Activated CD4-positive, alpha-beta T cell treated with anti-CD3 and anti-CD28 coated beads for 1 hour (primary cell): ENCODE measurements at places on chromosomes 11 and 22.
A peak's percentile ranks its signal among the peaks of the same experiment; 100 is the strongest.

DNA sequence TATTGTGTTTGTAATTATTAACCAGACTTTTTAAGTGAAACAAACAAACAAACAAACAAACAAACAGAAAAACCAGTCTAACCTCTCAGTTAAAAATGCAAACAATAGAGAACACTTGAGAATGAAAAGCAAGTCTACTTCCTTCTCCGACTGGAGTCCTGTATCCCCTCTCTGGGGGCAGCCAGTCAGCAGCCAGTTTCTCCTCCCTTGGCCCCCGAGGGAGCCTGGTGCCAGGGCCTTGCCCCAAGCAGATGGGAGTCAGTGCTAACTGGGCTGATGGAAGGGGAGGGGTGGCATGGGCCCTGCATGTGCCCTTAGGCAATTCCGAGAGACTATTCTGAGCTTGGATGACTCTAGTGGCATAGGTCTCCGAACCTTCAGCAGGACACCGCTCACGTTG is 137.2 kb downstream of the GRIK4 start:
- DNase-seq: no peak

DNA sequence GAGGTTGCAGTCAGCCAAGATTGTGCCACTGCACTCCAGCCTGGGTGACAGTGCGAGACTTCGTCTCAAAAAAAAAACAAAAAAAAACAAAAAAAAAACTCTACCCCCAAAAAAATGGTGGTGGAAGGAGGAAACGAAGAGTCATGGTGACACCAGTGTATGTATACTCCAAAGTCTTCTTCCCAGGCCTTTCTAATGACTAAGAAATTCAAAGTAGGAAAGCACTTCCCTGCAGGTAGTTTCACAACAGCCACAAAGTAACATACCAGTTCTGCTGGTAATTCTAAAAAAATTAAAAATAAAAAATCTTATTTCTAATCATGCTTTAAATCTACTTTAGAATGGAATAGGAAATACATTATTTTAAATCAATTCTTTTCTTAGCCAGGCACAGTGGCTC is 72.6 kb downstream of the DENND5A start:
- no peak for DNase-seq

DNA sequence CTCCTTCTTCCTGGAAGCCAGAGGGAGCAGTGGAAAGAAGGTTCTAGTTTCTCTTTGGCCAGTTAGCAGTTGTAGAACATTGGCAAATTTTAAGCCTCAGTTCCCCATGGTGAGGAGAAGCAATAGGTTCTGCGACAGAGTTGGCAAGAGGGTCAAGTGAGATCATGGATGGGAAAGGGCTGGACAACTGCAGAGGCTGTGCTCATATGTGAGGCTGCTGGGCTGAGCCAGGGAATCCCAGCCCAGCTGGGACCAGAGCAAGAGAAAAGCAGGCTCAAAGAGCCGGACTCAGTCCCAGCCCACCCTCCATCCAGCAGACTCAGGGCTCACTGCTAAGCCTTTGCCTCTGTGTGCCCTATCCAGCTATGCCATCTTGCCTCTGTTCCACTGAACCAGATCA is 66.8 kb upstream of the MYOD1 start:
- DNase-seq: no peak

DNA sequence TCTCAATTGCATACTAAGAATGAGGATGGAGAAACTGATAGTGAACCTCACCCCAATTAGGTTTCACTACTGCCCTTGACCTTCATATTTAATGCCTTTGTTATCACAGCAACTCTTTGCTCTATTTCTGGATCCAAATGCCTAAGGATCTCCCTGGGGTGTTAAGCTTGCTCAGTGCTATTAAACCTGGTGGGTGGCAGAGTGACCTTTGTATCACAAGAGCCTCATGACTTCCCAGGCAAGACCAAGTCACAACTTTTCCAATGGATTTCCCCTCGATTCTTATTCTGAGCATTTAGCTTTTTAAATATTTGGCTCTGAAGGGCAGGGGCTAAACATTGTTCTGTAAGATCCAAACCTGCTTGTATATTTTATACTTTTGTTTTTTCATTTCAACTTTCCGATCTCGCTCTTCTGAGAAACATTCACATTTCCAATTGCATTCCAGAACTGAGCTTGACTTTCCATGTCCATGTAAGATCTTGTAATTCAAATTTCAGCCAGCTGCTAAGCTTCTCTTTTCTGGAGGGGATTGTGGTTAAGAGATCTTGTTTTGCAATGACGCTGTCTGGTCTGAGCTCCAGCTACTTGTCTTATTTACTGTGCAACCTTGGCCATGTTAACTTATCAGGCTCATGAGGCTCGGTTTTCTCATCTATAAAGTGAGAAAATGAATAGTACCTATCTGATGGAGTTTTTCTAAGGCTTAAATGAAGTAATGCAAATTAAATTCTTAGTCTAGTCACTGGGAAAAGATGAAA is 6.4 kb upstream of the EHF start:
- no peak for DNase-seq

GRCh38 chr22:37557321-37558001 is 2.8 kb upstream of the CDC42EP1 start:
- DNase-seq: no peak

- no peak for DNase-seq
Measured at GRCh38 chr11:47355283-47356128, 3.0 kb upstream of the MYBPC3 start.

- DNase-seq: no peak
Measured at GRCh38 chr22:33524511-33525260, 395.6 kb downstream of the LARGE1 start.

GRCh38 chr11:30956751-30957150 is 370.6 kb upstream of the MPPED2 start:
- no peak for DNase-seq

DNA sequence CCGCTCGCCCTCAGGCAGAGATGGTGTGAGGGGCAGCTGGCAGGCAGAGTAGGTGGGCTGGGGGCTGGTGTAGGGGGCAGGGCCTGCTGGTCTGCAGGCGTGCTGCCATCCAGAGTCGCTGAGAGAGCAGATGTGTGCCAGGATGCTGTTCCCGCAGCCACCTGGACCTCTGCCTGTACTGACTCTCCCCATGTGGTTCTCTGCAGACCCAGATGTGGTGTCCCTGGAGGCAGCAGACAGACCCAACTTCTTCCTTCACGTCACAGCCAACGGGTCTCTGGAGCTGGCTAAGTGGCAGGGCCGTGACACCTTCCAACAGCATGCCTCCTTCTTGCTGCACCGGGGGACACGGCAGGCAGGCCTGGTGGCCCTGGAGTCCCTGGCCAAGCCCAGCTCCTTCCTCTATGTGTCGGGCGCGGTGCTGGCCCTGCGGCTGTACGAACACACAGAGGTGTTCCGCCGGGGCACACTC is 58.6 kb downstream of the OTOG start:
- DNase-seq: no peak

GRCh38 chr22:49699928-49700498 is 127.7 kb downstream of the BRD1 start:
- DNase-seq: no peak

- no peak for DNase-seq
Measured at GRCh38 chr11:112172362-112172994, 2.8 kb upstream of the BCO2 start.

DNA sequence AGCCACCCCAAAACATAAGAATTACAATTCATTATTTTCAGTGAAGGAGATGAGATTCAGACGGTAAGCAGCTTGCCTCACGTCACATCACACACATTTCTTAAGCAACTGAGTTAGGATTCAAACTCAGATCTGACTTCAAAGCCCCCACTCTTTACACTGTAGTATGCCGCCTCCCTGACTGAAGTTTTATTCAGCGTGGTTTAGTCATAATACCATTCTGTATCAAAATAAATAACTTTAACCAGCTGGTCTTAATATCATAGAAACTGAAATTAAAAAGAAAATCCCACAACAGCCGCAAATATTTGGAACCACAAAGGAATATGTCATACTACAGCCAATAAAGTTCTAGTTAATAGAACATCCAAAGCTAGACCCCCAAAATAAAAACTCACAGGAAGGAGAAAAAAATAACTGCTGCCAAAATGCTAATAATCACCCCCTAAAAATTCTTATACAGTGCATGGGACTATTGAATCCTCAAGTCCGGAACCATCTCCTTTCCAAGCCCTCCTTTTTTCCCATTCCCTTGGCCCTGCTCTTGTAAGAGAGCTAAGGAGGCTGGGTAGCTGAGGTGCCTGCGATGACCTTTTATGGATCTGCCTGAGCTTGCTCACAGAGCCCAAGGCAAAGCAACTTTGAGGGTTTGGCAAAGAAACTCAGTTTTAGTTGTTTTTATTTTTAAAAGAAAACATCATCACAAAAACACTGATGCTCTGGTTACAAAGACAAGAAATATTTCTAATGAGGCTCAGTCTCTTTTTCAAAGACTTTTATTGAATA is 334.5 kb downstream of the TTC28 start:
- no peak for DNase-seq

GRCh38 chr11:1959786-1960185 is 12.7 kb downstream of the MRPL23 start:
- DNase-seq: no peak

- no peak for DNase-seq
Measured at GRCh38 chr22:42621505-42622002, 6.9 kb upstream of the POLDIP3 start.

DNA sequence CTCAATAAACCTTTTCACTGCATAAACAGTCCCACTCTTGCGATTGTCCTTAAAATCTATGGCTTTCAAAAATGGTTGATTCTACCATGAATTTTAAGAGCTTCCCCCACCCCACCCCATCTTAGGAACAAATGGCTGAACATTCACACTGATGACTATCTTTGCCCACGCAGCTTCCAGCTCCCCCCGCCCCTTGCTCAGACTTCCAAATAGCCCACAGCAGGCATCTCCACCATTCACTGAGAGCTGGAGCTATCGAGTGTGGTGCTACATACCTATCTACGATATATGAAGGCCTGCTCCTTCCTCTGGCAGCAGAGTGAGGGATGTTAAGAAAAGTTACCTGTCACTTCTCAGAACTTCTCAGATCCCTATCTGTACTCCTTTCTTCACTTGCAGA is 26.7 kb downstream of the EIF3F start:
- no peak for DNase-seq

DNA sequence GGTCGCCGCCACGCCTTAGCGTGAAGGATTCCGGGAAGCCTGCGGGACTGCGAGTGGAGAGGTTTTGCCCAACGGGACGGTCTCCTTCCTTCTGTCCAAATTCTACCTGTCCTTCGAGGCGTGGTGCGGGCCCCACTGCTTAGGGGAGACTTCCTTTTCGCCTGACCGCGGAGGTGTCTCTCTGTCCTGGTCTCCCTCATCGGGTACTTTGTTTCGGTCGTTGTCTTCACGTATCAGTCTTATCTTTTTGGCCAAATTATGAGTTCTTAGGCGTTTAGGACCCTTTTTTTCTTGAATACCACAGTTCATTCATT is 388 bp downstream of the HINFP start:
- DNase-seq: no peak

DNA sequence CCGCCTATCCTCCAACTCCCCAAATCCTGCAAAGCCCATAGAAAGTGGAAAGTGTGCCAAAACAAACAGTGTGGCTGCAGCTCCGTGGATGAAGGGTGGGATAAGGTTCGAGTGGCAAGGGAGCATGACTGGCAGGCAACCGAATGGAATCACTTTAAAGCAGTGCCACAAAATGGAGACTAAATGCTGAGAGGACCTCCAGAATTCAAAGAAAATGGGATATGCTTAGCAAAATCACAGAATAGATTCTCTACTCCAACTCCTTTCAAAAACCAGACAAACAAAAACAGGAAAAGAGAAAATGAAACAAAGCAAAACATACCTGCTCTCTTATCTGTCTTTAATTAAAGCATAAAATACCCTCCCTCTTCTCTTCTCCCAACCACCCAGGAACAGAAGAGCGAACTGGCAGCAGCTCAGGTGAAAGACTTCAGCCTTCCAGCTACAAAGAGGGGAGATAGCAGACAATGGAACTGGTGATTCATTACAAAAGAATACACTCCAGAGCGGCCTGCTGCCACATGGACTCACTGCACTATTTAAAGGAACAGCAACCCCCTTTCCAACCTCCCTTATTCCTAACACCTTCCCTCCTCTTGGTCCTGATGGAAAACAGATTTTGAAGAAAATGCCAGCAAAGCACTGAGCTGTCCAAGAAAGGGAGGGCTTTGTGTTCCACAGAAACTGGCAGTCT is 118.5 kb downstream of the APOL5 start:
- DNase-seq: no peak

- no peak for DNase-seq
Measured at GRCh38 chr11:112697391-112698178, 263.6 kb upstream of the NCAM1 start.

- DNase-seq: no peak
Measured at GRCh38 chr11:8039530-8040260, 41.3 kb upstream of the TUB start.

- no peak for DNase-seq
Measured at GRCh38 chr11:74923125-74923524, 25.8 kb downstream of the XRRA1 start.

GRCh38 chr11:66466225-66467033 is at the start of gene PELI3:
Gene PELI3 (plus strand): TSS chr11:66466905. CDS start chr11:66468129, 1,224 bp downstream.
- DNase-seq: peak; percentile 92

- DNase-seq: no peak
Measured at GRCh38 chr11:21104641-21105040, 435.3 kb downstream of the NELL1 start.

GRCh38 chr11:121418625-121419114 is 33.4 kb upstream of the SORL1 start:
- DNase-seq: peak; percentile 14

DNA sequence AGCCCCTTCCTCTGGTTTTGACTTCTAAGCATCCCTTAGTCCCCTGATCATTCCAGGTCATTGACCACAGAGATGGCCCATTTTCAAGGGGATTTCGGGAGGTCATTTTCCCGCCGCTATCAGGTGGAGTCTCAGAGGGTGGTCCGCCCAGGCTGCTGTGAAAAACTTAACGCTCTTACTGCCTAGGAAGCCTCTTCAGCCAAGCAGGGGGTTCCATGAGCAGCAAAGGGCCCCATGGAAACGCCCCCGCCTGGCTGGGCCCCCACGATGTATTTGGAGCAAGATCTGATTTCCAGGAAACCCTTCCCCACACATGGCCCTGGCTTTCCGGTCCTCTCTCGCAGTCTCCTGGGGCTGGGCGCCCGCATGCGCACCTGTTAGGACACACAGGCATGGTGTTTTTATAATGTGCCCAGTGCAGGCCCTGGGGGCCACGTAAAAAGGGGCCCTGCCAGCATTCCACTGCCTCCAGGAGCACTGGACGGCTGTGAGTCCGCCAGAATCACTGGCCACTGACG is 32.5 kb downstream of the ANO1 start:
- DNase-seq: no peak

GRCh38 chr11:87391496-87391895 is 353.8 kb downstream of the TMEM135 start:
- DNase-seq: no peak

GRCh38 chr11:66082946-66083698 is 13.1 kb downstream of the PACS1 start:
- no peak for DNase-seq

GRCh38 chr22:17120281-17120680 is 879 bp downstream of the TMEM121B start:
- peak; percentile 30 for DNase-seq

DNA sequence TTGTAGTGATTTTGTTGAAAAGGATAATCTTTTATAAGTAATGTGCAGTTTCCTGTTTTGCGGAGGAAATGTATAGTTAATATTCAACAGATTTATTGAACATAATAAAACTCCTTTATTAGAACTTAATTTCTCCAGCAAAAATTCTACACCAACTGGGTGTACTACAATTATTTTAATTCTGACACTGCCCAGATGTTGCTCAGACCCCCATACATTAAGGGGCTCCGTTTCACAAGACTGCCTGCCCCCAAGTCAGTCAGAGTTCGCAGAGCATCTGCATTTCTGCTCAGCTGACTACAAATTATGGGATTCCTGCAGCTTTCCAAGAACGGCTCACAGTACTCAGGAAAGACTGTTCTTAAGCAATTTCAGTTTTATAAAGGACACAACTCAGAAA is 6.2 kb downstream of the CEP57 start:
- DNase-seq: no peak
